ENCODE measurements at places on chromosomes 7 and 10.
A peak's percentile ranks its signal among the peaks of the same experiment; 100 is the strongest.

- no peak for DNase-seq
These were observed 47.4 kb upstream of the FAM180A start for GRCh38 chr7:135795846-135796570.

DNA sequence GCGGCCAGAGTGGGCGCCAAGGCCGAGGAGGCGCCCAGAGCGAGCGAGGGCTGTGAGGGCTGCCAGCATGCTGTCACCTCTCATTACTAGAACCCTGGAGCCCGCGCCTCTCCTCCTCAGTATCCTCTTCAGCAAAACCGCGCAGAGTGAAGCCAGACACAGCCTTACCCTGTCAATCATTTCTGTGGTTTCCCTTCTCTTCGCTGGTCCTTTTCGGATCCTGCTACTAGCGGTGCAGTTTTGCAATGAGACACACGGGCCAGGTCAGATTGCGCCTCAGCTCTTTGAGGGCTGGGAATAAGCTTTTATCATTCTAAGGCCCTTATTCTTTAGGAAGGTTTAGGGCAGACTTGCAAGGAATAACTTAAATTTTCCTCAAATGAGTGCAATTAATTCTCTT is 55.5 kb upstream of the FAM171A1 start:
- DNase-seq: no peak

DNA sequence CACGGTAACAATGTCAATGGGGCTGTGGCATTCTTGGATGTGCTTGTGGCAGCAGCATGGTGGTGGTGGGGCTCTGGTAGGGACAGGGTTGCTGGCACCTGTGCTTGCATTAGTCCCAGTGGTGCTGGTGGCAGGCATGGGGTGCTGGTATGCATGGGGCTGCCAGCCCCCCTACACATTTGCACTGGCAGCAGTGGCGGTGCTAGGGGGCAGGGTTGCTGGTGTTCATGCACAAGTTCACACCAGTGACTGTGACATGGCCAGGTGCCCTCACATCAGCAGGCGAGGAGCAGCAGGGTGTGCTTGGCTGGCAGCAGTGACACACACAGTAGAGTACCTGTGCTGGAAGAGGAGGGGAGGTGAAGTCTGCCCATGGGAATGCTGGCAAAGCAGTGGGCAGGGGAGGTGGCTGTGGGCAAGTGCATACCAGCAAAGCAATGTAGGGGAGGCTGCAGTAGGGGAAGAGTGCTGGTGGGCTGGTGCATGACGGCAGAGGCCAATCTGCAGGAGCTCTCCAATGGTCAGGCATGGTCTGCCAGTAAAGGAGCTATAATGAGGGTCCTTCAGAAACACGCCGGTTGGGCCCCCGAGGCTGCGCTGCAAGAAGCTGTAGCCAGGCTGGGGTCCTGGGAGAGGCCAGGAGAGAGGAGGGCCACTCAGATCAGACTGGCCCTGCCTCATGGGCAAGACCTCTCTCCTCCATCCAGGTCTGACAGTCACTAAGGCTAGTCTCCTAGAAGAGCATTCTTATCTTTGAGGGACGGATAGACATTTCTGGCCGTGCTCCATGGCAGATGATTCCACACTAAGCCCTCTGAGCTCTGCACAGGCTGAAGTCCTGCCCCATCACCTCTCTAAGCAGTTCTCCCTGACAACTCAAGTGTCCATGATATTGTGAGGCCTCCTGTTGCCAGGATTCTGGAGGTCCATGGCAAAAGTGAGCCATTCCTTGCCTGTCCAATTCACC is 406.4 kb downstream of the SEMA3D start:
- no peak for DNase-seq

DNA sequence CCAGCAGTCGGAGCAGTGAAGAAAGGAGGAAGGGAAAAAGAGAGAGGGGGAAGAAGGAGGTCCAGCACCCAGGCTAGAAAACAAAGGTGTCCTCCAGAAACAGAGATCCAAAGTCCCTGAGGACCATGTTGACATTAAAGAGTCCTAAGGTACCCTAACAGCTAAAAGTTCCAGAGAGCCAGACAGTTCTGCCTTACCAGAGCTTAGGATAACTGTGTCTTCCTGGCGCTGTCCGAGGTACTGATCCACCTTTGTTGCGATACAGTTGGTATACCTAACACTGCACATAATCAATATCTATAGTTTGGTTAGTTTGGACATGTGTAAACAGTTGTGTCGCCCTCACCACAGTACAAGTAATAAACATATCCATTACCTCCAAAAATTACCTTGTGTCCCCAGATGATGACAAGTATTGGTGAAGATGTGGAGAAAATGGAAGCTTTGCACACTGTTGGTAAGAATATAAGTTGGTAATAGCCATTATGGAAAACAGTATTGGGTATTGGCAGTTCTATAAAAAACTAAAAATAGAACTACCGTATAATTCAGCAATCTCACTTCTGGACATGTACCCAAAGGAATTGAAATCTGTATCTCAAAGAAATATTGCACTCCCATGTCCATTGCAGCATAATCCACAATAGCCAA is 59.8 kb downstream of the GRID1 start:
- DNase-seq: peak; percentile 62

GRCh38 chr10:69491611-69492010 is 40.3 kb downstream of the TSPAN15 start:
- DNase-seq: no peak

- DNase-seq: no peak
These were observed 105.3 kb downstream of the CTTNBP2 start for GRCh38 chr7:117767951-117768350.

DNA sequence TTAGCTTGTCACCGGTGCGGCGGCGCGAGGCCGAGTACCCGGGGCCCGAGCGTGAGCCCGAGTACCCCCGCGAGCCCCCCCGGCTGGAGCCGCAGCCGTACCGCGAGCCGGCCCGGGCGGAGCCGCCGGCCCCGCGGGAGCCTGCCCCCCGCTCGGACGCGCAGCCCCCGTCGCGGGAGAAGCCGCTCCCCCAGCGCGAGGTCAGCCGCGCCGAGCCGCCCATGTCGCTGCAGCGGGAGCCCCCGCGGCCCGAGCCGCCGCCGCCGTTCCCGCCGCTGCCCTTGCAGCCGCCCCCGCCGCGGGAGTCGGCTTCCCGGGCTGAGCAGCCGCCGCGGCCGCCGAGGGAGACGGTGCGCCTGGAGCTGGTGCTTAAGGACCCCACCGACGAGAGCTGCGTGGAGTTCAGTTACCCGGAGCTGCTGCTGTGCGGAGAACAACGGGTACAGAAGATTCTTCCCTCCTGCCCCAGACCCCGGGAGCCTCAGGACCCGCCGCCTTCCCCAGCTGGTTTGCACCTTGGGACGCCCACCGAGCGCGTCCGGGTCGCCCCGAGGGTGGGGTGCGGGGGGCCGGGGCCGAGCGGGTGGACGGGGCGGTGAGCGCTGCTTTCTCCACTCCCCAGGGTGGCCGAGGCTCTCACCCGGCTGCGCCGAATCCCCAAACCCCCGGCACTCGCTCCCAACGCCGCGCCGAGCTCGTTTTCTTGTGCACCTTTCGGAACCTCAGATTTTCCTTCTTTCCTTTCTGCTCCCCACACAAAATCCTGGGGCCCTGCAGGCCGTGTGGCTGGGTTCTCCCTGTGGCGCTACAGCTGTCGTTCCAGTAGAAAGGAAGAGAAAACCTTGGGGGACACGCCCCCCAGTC is 708 bp downstream of the UBN2 start:
- peak; percentile 47 for DNase-seq
